ENCODE measurements at places on chromosomes 1 and 21.
A peak's percentile ranks its signal among the peaks of the same experiment; 100 is the strongest.

DNA sequence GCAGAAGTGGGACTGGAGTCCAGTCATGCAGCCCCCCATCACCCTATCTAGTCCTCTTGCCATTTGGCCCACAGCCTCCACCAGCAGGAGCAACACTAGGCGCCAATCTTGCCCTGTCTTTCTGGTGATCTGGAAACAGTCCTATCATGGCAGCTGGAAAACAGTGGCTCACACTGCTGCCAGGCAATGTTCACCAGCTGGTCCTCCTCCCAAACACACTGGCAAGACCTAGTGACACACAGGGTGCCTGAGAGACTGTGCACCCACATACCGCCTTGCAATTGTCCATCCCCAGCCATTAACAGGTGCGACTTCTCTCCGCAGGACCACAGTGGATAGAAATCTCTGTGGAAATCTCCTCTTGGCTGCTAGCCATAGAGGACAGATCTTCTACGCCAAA, 105.5 kb downstream of the HIVEP3 start:
- DNase-seq, result no peak

GRCh38 chr1:101996825-101997465, at the start of gene OLFM3:
TSS of gene OLFM3 (minus strand) at chr1:101996926.
- peak; percentile 41 for DNase-seq

- DNase-seq, result no peak
Observed at GRCh38 chr1:6545276-6546112, 8.8 kb downstream of the NOL9 start.

DNA sequence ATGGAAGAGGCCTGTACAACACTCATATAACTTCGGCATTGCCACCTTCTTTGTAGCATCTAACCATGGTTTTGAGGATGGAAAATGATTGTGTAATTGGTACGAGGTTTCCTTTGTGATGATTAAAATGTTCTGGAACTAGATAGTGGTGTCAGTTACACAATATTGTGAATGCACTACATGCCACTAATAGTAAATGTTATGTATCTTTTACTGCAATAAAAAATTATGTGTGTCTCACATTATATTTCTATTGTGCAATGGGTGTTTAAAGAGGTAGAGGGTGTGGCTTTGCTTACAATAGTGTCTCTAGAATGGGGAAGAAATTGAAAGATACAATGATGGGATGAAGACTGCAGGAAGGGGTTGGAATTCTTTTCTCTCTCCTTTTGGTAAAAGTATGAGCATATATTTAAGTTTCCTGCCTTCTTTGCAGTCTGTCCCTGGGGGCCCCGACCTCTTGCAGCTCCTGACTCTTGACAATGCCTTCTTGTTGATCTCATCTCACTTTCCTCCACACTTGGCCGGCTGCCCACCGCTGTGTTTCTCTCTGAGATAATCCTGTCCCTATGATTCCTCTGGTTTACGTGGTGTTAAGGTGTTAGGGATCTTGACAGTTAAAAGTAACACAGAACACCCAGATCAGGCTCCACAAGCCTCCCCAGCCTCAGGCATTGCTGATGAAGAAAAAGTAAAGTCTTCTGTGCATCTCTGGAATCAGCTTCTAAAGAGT, 39.3 kb downstream of the MTARC1 start:
- DNase-seq, result no peak

DNA sequence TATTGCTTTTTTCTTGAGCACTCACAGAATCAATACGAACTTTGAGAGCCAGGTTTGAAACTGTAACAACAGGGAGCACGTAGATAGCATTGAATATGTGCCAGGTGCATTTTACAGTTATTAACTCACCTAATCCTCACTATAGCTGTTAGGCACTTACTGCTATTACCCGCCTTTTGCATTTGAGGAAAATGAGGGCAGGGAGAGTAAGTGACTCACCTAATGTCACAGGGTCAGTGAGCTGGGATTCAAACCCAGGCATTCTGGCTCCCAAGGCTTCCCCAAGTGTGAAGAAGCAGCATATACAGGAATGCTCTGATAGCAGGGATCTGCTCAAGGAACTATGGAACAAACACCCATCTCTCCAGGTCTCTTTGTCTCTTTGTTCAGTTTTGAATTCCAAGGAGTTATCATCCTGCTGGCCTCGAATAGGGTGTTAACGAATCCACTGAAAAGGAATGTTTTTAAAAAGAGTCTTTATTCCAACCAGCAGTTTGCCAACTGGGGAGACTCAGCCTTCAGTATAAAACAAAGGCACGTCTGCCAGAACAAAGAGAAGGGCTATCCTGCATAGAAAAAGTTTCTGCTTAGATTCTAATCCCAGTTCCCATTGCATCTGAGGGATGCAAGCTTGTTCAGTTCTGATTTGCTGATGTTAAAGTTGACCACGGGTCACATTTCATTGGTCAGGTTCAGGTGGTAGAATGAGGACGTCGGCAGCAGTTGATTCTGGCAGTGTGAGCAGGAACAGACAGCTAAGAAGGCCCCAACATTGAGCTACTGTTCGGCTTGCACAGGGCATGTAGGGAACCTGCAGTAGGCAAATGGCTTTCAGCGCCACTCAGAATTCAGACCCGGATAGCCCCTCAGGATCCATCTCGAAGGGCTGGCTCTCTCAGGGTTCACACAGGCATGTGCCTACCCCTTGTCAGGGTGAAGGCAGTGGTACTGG, 22.1 kb downstream of the TRIM67 start:
- no peak for DNase-seq

DNA sequence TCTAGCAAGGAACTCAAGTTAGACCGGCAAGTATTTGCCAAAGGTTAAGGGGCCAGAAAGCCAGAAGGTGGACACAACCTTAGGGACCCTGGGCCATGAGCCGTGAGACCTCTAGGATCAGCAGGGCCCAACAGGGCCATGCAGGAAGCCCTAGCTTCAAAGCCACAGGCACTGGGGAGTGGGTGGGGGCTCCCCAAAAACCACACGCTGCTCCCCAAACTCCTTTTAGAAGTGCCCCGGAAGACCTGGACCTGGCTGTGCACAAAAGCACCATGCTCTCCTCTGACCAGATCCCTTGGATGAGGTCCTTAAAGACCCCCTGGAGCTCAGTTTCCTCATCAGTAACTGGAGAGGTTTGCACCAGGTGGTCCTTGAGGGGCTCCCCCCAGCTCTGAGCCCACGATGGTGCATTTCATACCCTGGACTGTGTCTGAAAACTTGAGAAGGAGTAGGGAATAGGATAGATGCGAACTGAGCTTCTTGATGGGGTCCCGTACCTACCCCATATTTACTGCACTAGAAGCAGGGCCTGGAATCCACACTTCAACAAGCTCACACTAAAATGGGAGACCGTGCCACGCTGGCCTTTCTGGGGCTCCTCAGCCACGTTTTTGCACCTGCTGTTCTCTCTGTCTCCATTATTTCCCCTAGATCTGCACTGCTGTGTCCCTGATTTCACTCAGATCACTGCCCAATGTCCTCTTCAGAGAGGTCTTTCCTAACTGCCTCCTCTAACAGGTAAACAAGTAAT, 40.6 kb upstream of the LBR start:
- no peak for DNase-seq

DNA sequence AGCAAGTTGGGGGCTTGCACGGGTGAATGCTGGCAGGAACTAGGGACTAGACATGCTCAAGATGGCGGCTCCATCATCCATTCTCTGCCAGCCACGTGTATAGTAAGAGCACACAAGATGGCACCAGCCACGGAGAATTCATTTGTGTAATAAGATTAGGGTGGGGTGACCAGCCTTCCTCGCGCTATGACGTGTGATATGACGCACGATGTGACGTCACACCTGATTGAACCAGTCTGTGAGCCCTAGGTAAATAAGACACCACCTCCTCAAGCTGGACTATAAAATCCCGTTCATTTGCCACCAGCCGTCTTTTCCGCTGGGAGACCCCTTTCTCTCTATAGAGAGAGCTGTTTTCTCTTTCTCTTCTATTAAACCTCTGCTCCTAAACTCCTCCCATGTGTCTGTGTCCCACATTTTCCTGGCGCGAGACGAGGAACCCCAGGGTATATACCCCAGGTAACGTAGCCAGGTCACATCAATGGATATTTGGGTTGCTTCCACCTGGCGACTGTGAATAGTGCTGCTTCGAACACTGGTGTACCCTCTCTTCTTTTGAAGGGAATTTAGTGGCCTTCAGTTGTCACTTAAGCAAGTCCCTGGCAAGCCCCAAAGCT, 18.1 kb upstream of the COG2 start:
- no peak for DNase-seq

DNA sequence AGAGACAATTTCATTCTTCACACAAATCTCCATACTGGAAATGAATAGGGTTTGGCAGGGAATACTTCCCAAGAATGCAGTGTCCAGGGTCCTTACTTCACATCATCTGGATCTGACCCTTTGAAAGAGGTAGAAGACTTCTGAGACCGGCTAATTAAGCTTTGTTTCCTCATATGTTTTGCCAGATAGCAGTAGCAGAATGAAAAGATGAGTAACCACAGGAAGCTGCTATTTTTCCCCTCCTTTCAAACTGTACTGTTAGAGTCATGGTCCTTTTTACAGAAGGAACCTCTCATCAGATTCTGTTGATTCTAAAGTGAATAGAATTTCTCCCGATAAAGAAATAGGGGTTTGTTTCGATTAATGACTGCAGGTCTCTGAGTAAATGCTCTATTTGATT, 1.4 kb upstream of the OLFML3 start:
- no peak for DNase-seq

GRCh38 chr1:6133146-6133895, 46.8 kb downstream of the CHD5 start:
- no peak for DNase-seq

GRCh38 chr21:25925064-25925800, 190.5 kb downstream of the GABPA start:
- no peak for DNase-seq

- no peak for DNase-seq
Observed at GRCh38 chr1:185603158-185603557, 131.0 kb upstream of the HMCN1 start.

GRCh38 chr1:206935491-206936067, 10.7 kb downstream of the PIGR start:
- DNase-seq, result no peak
